ENCODE measurements at places on chromosomes 2 and 18.

- no peak for DNase-seq
Observed at GRCh38 chr2:240227538-240228428, 87.3 kb upstream of the OTOS start.

- DNase-seq = no peak
Observed at GRCh38 chr18:44556296-44556695, 124.4 kb upstream of the SETBP1 start.

- no peak for DNase-seq
Observed at GRCh38 chr2:181985632-181986205, at the start of gene PPP1R1C. PPP1R1C (plus strand) TSS chr2:181985853; CDS start chr2:181986111, 258 bp downstream.

DNA sequence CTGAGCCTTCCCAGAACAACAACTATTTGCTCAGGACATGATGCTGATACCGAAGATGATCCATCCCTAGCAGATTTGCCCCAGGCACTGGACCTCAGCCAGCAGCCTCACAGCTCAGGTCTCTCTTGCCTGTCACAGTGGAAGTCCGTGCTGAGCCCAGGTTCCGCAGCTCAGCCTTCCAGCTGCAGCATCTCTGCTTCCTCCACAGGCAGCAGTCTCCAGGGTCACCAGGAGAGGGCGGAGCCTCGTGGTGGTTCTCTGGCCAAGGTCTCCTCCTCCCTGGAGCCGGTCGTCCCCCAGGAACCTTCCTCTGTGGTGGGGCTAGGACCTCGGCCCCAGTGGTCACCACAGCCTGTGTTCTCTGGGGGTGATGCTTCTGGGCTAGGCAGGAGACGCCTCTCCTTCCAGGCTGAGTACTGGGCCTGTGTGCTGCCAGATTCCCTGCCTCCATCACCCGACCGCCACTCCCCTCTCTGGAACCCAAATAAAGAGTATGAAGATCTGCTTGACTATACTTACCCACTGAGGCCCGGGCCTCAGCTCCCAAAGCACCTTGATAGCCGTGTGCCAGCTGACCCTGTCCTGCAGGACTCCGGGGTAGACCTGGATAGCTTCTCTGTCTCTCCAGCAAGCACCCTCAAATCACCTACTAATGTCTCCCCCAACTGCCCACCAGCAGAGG lies 15.4 kb downstream of the CEP68 start:
- DNase-seq = peak; percentile 59

DNA sequence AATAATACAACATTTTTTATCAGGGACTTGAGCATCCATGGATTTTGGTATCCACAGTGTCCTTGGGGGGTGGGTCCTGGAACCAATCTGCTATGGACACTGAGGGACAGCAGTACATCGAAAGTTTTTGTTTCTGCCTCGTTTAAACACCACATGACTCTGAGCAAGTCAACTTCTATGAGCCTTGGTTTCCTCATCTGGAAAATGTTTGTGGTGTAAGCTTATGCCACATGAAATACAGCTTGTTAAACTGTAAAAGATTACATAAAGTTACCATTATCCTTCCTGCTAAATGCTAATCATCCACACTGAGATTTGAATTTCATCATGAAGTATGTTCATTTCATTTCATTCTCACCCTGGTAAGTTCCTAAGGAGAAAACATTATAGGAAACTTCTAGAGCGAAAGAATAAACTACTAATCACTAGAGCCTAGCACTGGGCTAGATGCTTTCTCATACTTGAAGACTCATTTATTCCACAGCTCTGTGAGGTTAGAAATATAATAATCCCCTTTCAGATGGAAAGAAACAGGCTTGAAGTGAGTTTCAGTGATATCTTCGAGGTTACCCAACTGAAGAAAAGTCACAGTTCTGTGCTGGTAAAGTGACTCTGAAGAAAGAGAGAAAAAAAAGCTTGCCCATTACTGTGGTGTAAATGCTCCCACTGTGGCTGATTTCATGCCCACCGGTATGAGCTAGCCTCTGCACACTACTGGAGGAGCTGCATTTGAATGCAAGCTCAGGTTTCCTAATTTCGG lies 29.2 kb downstream of the MCFD2 start:
- DNase-seq = no peak

DNA sequence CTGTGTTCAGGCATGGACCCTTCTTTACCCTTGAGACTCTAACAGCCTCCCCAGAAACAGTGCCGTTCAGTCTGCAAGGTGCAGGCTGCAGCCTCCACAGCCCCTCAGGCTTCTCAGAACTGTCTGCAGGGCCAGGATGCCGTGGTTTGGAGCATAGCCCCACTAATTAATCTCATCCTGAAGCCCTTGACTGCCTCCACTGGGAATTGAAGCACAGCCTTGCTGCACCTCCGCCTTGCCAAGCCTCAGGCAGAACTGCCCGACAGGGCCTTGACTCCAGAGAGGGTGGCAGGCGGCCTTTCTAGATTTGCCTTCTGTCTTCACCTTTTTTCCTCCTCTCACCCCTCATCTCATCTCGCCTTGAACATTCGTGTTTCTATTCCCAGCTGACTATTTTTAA lies 119.8 kb downstream of the NRP2 start:
- DNase-seq = no peak

Measured in WTC11 (cell line).